ENCODE measurements at places on chromosomes 12 and 14.

DNA sequence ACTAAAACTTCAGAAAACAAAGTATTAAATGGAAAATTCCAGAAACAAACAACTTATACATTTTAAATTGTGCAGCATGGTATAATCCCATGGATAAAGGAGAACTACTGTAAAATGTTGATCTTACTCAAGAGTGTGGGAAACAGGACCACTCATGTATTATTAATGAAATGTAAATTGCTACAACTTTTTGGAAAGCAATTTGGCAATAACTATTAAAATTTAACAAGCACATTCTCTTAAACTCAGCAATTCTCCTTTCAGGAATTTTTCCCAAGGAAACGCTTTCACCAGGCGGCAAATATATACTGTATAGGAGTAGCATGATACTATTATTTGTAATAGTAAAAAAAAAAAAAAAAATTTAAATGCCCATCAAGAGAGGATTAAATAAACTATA, 284.5 kb upstream of the AMIGO2 start:
- DNase-seq = no peak

GRCh38 chr12:38921025-38921677, 15.8 kb upstream of the CPNE8 start:
- DNase-seq = peak; percentile 53

GRCh38 chr12:116319898-116320621, 42.6 kb upstream of the MED13L start:
- DNase-seq = no peak

DNA sequence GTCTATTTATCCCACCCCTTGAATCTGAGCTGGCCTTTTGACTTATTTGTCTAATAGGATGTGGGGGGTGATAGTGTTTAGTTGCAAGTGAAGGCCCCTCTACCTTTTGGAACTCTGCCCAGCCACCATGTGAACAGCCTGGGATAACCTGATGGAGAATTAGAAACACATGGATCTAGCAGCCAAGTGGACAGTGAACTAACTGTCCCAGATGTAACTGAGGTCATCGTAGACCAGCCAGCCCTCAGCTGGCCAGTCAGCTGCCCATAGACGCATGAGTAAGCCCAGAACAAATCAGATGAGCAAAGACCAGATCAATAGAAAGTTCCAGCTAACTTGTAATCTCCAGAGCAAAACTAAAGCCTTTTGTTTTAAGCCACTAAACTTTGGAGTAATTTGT, 19.0 kb downstream of the KLRB1 start:
- no peak for DNase-seq

- no peak for DNase-seq
Measured at GRCh38 chr14:68676511-68676943, 116.3 kb downstream of the ZFP36L1 start.
